ENCODE measurements at places on chromosomes 5 and 9. TPM values are rescaled to one million over a fixed set of nuclear protein-coding genes. Genes with fewer than 3 reads are reported as not detected.
A peak's percentile ranks its signal among the peaks of the same experiment; 100 is the strongest.

Gene SLCO6A1
- 0.54 TPM for total RNA-seq

Gene WWC1
- 41.1 TPM for total RNA-seq

Gene ANKRD18A
- 13.2 TPM for total RNA-seq

DNA sequence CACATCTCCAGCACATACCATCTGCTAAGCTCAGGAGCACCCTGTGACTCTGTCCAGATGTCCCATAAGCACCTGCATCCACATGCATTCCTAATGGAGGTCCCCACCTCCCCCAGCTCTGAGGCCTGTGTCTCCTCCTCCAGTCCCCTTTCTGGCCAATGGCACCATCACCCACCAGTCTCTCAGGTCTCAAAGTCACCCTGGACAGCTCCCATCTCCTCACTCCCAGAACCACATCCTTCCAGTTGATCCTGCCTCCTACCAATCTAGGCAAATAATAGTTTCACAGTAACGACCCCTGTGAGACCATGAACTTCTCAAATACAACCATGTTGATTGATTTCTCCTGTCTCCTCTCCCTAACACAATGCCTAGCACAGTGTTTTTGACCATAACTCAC, 40.1 kb downstream of the GGTA1 start:
- DNase-seq = no peak

Gene EQTN
- total RNA-seq = not detected

- DNase-seq = peak; percentile 76
These were observed 8.9 kb downstream of the LRRC26 start for GRCh38 chr9:137160716-137161557.

DNA sequence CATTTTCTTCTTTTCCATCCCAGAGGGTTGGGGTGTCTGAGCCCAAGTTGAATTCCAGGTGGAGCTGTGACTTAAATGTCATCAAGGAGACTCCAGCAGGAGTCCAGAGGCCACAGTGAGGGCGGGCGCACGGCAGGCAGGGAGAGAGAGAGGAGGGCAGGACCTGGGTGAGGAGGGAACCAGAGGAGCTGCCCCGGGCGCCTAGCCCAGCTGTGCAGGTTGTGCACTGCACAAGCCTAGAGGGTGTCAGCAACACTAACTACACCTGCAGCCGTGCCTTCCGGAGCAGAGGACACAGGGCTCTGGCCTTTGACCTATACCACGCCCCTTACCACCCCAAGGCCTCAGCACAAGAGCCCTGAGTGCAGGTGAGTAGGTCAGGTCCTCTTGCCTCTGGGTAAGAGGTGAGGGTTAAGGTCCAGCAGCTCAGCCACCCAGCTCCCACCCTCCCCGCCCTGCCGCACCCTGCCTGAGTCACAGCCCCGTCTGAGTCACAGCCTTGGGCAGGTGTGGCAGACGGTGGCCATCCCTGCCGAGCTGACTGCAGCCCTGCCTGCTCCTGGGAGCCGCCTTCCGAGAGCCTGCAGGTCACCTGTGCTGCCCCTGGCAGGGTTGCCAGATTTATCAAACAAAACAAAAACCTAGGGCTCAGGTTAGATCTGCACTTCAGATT, 6.4 kb upstream of the AGPAT2 start:
- peak; percentile 45 for DNase-seq

Gene SLC36A3
- not detected for total RNA-seq

Gene PCDHB3
- total RNA-seq = 3.4 TPM

DNA sequence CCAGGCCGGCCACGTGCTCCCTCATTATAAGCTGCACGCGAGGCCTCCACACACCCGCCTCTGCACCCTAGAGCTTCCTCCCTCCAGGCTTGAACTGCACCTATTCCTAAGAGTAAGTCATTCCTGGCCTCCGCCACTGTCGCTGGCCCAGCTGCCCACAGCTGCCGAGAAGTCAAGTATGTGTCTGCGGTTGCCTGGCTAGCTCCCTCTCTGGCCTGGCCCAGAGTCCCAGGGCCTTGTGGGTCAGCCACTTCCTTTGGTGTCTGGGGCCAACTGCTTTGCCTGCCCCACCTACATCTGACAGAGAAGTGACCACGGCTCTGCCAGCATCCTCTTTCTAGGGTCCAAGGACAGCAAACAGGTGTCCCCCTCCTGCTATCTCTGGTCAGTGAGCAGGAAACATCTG, 18.3 kb downstream of the ABO start:
- DNase-seq = no peak

Gene PCDHB13
- 1.1 TPM for total RNA-seq

GRCh38 chr5:75566710-75567309, 44.4 kb upstream of the ANKDD1B start:
- no peak for DNase-seq

Gene MOB3B
- total RNA-seq = 16.1 TPM

Gene GFI1B
- 0.71 TPM for total RNA-seq

Gene ELOVL7
- total RNA-seq = 5.1 TPM

GRCh38 chr5:24196789-24197188, 448.0 kb downstream of the CDH10 start:
- DNase-seq = no peak

Gene KCTD16
- 0.10 TPM for total RNA-seq

- no peak for DNase-seq
These were observed 1000.2 kb downstream of the NR2F1-AS1 start for GRCh38 chr5:92580814-92581213.

DNA sequence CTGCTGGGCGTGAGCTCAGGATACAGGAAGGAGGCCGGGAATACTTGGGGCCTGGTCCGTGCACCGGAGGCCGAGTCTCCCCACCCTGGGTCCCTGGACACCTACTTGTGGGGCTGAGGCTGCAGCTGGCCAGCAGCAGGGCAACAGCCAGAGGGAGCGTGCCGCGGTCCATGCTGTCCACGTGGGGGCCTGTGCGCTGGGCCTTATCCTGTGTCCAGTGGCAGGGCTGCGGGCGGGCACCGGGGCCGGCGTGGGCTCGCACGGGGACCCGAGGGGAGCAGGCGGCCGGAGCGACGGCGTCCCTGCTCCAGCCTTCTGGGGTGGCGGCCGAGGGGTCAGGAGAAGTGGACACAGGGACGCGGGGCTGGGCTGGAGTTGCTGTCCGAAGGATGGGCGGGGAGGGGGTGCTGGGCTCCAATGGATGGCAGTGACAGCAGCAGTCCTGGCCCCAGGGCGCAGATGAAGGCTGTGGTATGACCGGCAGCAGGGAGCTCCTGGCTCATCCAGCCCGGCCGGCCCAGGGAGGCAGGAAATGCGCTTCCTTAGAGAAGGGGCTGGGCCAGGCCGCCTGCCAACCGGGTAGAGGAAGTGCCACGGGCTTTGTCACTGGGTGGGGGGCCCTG, at the start of gene ENG:
Gene ENG, minus strand, starts transcription at position 475 of the 623 bp plus-strand sequence. Its CDS starts 303 bp downstream, at position 172.
- no peak for DNase-seq

GRCh38 chr5:67300326-67300725, 103.7 kb upstream of the CD180 start:
- DNase-seq = no peak

Gene GABBR2
- total RNA-seq = 1.2 TPM

- DNase-seq = no peak
These were observed 85.7 kb upstream of the NIPBL start for GRCh38 chr5:36790847-36791246.

DNA sequence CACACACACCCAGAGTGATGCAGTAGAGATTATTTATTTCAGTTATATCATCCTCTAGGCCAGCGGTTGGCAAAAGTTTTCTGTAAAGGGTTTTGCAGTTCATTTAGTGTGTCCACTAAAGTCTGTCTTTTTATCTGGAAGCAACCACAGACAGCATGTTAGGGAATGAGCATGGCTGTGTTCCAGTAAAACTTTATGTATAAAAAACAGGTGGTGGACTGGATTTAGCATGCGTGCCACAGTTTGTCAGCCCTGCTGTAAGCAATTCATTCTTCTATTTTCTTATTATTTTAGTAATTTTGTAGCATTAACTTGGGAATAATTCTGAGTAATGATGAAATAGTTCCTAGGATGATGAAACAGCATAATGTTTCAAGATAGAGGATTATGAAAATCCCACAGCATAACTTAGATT, 51.7 kb downstream of the CCNH start:
- DNase-seq = no peak

Gene SPATA31D4
- total RNA-seq = not detected

- DNase-seq = peak; percentile 87
These were observed 131.8 kb upstream of the CHD1 start for GRCh38 chr5:99060306-99061261.

DNA sequence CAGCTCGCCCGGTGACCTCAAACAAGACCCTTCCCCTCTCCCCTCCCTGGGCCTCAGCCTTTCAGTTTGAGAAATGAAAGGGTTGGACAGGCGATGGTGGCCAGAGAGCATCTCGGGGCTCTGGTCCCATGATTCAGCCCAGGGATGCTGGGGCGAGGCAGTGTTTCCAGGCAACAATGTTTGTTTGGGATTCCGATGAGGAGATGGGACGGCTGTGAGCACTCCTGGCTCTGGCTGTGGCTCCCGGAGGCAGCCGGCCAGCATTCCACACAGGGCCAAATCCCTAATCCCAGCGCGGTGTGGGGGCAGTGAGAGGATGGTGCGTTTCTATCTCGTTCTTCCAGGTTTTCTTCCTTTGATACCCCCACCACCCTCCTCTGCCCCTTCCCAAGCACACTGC, 66.0 kb downstream of the HMCN2 start:
- no peak for DNase-seq

Gene ENHO
- total RNA-seq = 12.2 TPM

- no peak for DNase-seq
These were observed 19.3 kb upstream of the IRX4 start for GRCh38 chr5:1901983-1902382.

Gene TMEM174
- total RNA-seq = not detected

Gene HIGD2A
- 95.5 TPM for total RNA-seq

DNA sequence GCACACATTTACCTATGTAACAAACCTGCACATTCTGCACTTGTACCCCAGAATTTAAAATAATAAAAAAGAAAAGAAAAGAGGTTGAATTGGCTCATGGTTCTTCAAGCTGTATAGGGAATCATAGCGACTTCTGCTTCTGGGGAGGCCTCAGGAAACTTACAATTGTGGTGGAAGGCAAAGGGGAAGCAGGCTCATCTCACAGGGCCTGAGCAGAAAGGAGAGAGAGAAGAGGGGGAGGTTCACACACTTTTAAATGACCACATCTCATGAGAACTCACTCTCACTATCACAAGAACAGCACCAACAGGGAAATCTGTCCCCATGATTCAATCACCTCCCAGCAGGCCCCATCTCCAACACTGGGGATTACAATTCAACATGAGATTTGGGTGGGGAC, 214.6 kb downstream of the CDK5RAP2 start:
- DNase-seq = no peak

DNA sequence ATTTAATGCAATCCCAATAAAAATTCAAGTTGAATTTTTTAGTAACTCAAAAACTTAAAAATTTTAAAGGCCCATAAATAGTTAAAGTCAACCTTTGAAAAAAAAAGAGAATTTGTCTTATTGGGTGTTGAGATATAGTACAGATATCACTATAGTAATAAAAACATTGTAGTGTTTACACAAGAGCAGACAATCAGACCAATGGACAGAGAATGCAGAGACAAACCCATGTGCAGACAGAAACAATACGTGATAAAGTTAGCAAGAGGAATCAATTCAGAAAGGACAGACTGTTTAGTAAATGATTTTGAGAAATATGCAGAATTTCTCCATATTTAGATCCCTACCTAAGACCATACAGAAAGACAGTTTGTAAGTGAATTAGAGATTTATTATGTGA, 33.9 kb downstream of the GOLGA1 start:
- DNase-seq = no peak

Gene TMCO6
- total RNA-seq = 21.9 TPM

Gene GPR21
- total RNA-seq = 0.58 TPM

DNA sequence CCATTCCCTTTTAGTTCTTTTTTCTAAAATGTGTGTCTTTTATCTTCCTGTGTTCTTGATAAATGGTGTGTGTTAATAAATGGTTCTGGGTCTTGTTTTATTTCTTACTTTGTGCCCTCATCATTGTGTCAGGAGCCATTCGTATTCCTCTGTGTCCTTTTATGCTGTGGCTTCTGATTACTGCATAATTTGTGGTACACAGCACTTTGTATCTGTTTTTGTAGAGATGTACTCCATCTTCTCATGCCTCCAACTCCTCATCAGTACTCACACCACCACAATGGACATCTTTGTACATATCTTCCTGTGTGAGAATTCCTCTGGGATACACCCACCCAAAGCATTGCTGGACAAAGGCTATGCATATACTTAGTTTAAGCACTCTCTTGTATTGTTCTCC, 247.4 kb downstream of the ARHGAP26 start:
- DNase-seq = no peak

DNA sequence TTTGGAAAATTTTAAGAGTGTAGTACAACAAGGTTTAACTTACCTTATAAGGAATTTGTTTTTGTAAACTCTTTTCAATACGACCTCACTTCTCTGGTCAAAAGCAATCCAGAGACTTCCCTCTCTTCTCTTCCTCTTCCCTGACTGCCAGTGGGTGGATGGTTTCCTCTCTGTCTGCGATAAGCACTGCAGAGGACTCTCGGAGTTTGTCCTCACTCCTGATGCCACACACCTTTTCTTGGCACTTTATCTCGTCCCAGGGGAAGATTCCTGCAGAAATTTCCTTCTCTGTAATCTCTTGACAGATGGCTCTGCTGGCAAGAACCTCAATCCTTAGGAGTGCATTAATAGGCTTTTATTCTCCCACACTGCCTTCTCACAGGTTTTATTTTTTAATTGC, 641.6 kb downstream of the NR2F1-AS1 start:
- no peak for DNase-seq

Gene HCN1
- 7.6 TPM for total RNA-seq

Gene GPRIN1
- 12.8 TPM for total RNA-seq

Gene PRELID2
- total RNA-seq = 7.8 TPM

Gene PCDHB16
- total RNA-seq = 5.9 TPM

GRCh38 chr5:142771666-142772065, 1.5 kb downstream of the ARHGAP26 start:
- no peak for DNase-seq

DNA sequence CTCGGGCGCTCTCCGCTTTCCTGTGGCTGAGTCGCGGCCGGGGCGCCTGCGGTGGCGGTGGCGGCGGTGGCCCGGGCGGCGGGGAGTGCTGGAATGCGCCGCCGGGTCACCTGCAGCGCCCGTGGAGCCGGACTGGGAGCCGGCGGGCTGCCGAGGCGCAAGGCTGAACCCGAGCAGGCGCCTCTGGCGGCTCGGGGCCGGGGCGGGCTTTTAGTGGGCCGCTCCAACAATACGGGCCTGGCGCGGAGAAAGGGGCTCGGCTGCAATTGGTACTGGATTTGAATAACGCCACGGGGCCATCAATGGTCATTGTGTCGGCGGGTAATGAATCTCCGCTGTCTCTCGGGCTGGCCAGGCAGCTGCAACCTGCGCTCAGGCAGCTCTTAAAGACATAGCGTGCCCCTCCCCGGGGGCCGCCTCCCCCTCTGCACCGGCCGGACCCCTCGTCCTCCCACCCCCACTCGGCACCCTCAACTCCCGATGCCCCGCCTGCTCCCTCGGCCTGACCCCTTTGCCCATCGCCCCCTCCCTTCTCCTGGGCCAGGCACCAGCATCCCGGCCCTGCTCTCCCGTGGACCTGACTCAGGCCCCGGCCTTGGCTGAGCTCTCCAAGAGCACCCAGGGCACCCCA, 22.1 kb downstream of the URM1 start:
- DNase-seq = peak; percentile 79
